ENCODE measurements at places on chromosomes 13 and 19.
A peak's percentile ranks its signal among the peaks of the same experiment; 100 is the strongest.

DNA sequence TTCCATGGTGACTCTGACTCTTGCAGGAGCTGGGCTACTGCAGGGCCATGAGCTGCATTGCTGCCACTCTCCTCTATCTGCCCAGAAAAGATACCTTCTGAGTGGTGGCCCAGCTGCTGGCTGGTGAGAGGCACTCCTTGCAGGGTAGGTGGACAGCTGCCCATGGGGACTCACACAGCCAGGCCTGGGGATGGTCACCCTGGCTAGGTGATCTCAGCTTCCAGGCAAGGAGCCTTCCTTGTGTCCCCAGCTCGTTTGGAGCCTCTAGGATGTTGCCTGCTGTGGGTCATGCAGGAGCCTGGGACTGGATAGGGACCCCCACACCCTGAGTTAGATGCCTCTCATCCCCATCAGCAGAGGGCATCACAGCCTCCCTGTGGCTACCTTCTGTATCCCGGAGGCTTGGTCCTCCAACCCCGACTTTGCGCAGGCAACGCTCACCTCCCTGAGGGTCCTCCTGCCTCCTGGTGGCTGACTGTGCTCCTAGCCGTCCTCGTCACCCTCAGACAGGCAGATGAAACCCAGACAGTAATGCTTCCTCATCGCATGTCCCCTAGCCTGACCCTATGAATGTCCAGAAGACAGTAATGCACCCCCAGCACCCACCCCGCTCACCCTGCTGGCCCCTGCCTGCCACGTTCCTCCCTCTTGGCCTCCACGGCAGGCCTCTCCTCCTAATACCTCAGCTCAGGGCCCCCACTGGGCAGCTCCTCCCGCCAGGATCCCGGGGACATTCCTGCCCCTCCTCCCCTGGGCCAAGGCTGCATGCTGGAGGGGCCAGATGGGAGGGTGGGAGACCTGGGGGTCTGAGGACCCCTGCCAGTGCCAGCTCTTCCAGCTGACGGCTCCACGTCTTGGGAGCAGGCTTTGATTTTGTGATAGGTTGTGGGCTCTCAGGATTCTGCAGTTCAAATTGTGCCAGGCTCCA is 13.6 kb upstream of the ZNF14 start:
- no peak for DNase-seq

- DNase-seq: no peak
These were observed 785.6 kb upstream of the KLHL1 start for GRCh38 chr13:70893832-70894231.

DNA sequence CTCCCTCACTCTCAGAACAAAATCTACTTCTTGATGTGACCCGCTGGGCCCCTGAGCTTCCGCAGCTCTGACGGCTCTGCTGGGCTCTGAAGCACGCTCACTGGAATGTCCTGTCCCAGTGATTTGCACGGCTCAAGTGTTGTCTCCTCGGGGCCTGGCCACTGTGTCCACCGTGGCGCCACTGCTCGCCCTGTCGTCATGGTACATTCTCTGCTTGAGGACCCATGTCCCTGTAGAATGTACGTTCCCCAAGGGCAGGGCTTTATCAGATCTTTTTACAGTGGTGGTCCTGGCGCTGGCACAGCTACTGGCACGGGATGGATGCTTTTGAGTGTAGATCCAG is 12.1 kb downstream of the KLHL26 start:
- no peak for DNase-seq

DNA sequence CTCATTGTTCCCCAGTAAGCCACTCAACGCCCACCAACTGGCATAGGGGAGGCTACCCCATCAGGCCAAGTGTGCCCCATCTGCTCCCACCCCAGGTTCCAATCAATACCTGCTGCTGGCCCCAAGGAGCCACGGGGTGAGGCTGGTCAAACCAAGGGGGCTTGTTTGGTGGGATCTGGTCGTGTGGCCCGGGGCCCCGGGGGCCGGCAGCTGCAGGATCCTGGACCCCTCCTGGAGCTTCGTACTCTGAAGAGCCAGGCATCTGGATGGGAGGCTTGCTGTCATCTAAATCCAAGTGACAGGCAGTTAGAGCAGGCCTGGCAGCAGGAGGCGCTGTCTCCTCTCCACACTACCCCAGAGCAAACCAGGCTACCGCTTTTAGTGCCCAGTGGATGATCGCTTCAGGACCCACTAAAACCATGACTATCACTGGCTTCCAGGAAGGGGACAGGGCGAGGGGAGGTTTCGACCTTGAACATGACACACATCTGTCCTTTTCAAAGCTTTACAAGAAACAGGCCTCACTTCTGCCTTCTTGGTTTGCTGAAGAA is 14.2 kb downstream of the CHERP start:
- DNase-seq: no peak

DNA sequence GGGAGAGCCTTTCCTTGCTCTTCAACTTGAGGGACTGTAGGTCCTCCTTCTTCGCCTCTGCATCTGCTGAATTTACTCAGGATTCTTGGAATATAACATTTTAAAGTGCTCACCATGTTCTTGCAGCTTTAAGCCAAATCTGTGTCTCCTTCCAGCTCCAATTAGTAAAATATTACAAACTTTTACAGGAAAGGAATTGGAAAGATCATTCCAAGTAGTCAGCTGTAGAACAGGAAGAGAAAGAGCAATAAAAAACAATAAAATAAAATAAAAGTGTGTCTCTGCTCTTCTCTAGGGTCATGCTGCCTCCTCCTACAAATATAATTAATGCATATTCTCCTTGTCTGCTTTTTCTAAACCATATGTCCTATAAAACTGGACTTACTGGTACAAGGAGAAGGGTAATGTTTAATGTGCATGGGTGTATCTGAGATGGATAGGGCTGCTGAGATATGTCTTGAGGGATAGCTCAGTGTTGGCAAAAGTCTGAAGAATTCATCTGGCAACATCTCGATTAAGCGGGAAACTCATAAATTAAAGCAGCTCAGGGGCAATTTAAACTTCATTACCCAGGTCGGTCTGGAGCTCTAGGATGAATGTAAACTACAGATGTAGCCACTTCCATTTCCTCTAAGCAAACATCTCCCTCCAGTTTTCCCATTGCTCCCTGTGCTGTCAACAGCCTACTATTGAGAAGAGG is 25.0 kb downstream of the ENOX1 start:
- no peak for DNase-seq

- peak; percentile 71 for DNase-seq
These were observed 269.0 kb downstream of the FGF14 start for GRCh38 chr13:102132777-102133295.

DNA sequence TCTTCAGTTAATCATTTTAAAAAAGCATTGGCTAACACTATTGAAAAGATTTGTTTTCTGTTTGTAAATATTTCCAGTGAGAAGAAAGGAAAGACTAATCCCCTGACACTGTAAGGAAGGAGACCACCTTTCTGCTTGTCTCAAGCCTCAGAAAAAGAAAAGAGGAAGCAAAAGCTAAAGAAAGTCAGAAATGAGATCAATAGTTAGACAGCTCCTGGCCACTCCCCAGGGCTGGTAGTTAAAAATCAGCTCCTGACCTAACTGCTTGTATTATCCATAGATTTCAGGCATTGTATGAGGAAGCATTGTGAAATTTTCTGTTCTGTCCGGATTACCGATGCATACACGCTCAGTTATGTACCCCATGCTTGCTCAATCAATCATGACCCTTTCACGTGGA is 76.6 kb downstream of the ZNF486 start:
- no peak for DNase-seq

All from NCI-H2081 (cell line).